ENCODE measurements at places on chromosomes 3 and 15.

- peak; percentile 13 for DNase-seq
Measured at GRCh38 chr15:85831415-85832113, 36.8 kb upstream of the KLHL25 start.

DNA sequence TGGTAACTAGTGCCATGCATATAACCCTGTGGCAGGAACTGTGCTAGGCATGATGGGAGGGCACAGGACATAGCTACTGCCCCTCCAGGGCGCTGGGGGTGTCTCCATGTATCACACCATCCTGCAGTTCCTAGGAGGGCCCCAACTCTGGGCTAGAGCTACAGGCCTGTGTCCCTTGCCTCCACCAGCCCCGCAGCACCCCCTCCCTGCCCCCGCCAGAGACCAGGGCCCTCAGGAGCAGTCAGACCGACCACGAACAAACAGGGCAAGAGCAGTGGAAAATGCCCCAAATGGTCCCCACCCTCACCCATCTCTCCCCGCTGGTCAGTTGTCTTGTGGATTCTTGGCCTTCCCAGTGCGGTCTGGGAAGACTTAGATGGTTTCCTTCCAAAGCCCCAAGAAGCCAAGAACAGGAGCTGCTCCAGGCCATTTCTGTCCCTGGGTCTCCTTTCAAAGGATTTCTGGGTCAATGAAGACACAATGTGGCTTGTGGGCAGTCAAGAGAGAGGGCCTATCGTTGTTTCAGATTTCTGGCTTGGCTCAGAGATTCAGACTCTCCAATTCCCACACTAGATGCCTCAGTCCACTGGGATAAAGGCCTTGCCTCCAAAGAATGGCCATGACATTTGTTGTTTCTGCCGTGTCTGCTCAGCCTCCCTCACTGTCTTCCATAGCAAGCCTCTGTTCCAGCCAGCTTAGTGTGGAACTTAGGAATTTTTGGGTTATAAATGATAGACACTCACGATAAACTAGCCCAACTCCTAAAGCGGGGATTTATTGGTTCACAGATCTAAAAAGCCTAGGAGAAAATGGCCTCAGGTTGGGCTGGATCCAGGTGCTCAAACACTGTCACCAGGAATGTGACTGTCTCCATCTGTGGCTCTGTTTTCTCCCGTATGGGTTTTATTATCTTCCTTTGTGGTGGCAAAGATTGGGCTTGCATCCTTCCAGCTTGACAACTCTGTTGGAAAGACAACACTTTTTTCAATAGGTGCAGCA lies 80.6 kb downstream of the LSM3 start:
- no peak for DNase-seq

- DNase-seq = no peak
Measured at GRCh38 chr3:168051070-168051469, 44.7 kb downstream of the GOLIM4 start.

DNA sequence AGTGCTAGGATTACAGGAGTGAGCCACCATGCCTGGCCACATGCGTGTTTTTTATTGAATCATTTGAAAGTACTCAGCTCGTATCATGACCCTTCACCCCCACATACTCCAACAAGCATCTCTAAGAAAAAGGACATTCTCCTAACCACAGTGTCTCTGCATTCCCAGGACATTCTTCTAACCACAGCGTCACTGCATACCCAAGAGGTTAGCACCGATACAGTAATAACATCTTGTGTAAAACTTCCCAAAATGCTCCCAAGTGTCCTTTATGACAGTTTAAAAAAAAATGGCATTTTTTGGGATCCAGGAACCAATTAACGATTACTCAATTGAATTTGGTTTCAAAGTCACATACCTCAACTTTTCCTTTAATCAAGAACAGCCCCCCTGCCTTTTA lies 39.6 kb downstream of the FLNB start:
- no peak for DNase-seq

GRCh38 chr3:4953119-4953518 lies 26.1 kb upstream of the BHLHE40 start:
- DNase-seq = no peak

- no peak for DNase-seq
Measured at GRCh38 chr15:36601952-36602351, 22.5 kb downstream of the CDIN1 start.

- DNase-seq = no peak
Measured at GRCh38 chr3:88985491-88985890, 121.9 kb upstream of the EPHA3 start.

DNA sequence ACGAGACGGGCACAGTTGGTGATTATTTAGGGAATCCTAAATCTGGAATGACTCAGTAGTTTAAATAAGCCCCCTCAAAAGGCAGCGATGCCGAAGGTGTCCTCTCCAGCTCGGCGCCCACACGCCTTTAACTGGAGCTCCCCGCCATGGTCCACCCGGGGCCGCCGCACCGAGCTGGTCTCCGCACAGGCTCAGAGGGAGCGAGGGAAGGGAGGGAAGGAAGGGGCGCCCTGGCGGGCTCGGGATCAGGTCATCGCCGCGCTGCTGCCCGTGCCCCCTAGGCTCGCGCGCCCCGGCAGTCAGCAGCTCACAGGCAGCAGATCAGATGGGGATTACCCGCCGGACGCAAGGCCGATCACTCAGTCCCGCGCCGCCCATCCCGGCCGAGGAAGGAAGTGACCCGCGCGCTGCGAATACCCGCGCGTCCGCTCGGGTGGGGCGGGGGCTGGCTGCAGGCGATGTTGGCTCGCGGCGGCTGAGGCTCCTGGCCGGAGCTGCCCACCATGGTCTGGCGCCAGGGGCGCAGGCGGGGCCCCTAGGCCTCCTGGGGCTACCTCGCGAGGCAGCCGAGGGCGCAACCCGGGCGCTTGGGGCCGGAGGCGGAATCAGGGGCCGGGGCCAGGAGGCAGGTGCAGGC lies 318.0 kb downstream of the FGF12 start:
- no peak for DNase-seq

DNA sequence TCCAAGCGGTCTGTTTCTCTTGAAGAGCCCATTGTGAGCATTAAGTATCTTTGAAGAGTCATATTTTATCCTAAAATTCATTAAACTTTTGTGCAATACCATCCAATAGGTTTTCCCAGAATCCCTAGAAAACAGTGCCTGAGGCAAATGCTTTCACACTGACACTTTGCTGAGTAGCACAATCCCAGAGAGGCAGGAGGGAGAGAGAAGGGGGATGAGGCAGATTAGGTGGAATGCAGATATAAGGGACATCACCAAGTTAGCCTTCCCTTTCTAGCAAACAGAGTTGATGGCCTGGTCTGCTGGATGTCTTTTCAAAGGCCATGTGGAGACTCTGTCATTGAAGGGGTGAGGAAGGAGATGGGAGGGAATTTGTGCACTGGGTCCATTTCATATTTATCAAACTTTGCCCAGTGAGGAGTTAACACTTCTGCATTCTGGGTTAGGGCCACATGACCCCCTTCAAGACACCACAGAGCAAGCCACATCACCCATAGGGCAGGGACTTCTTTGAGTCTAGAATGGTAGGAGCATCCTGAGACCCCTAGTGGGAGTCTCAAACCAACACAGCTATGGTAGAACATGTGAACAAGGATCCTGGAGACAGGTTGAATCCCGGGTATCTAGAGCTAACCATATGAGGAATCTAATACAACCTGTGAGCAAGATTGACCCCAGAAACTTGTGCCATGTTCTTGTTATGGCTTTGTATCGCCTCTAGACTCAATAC lies 32.0 kb upstream of the SEMA6D start:
- DNase-seq = no peak

Measured in stimulated activated CD4-positive, alpha-beta T cell treated with anti-CD3 and anti-CD28 coated beads, Interleukin-1b, Interleukin-23, amount 100 ng/mL, for 48 hours (primary cell).